ENCODE measurements at places on chromosomes 1 and 21.

DNA sequence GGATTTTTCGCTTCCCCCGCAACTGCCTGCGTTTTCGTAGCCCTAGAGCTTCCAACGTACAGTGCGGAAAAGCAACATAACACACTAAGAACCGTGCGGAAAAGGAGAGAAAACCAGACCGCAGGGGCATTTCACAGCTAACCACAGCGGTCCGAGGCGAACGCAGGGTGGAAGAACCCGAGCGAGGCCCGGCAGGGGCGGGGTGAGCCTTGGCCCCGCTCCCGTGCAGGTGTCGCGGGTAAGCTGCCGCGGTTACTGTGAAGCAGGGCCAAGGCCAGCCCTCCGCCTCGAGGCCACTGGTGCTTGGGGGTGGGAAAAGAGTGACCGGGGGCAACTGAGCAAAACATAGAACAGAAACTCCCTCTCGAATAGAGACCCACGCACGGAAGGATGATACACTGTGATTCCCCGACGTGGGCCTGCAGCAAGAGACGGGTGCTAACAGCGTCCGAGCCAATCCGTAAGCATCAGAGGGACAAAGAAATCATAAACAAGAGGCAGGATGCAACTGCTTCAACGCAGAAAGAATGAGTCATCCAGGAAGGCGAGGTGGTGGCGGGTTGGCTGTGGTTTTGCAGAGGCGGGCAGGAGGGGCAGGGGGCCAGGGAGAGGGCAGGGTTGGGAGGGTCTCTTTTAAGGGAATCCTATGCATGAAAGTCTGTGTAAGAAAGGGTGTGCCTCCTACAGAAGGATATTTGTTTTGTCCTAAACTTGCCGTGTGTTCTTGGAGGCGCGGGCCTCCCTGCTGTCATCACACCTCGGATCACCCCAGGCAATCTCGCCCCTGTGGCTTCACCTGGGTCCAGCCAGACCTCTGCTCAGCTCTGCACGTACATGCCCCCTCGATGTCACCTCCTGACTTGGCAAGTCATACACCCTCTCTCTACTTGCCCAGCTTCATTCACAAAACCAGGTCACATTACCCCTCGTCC lies 7.3 kb downstream of the GNG4 start:
- peak; percentile 82 for DNase-seq

DNA sequence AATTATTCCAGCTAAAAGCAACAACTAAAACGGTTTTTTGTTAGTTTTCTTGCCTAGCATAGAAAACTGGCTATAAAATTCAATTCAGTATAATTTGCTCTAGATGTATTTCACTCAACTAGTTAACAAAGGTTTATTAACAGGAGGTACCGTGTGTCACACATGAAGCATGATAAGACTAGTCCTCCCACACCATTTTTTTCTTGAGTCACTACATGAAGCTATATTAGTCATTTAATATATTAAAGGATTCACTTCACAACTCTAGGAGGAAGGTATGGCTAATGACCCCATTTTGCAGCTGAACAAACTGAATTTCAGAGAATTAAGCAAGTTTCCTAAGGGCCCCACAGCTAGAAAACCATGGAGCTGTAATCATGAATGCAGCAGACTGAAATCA lies 307.8 kb upstream of the USP25 start:
- DNase-seq: no peak

DNA sequence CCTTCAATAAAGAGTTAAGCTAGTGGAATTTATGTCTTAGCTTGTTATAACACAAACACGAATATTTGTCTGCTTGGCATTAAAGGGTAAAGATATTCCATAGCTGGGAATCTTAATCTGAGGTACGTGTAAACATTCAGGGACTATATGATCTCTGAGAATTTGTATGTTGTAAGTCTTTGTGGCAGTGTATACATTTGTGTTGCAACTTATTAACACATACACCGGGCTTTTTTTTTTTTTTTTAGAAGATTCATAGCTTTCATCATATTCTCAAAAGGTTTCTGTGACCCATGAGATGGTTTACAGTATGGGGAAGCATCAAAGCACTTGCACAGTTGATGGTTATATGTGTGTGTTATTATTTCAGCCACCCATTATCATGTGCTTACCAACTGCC lies 3.0 kb downstream of the GGPS1 start:
- DNase-seq: no peak

GRCh38 chr1:8263791-8264190 lies 54.1 kb upstream of the SLC45A1 start:
- DNase-seq: no peak

DNA sequence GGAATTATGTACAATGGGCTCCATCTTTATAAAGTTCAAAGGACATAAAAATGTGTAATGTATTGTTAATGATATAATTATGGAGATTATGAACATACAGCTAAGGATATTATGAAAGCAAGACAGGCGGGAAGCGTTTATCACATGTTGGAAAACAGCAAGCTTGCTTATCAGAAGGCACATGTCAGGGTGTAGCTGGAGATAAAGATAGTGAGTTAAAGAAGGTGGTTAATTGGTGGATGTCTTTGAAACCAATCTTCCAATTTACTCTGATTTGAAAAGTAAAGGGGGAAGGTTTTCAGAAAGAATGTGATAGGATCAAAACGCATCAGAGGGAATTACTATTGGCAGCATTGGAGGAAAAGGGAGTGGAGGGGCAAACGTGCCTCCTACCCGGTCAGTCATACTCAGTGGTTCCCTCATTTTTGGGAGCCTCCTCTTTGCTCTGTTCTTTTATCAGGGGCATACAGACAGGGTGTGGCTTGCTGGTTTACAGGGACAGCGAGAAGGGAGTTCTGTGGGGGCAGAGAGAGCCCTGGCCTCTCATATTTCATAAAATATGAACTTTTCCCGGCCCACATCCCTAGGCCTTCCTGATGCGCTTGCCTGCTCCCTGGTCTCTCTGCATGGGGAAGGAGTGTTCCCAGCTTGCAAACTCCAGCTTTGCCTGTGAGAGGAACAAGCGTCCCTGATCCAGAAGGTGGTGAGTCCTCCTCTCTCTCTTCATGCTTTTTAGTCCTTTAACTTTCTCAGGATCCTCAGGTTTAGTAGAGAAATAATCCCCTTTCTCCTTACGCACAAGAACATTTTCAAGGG lies 8.0 kb upstream of the SVBP start:
- DNase-seq: no peak

DNA sequence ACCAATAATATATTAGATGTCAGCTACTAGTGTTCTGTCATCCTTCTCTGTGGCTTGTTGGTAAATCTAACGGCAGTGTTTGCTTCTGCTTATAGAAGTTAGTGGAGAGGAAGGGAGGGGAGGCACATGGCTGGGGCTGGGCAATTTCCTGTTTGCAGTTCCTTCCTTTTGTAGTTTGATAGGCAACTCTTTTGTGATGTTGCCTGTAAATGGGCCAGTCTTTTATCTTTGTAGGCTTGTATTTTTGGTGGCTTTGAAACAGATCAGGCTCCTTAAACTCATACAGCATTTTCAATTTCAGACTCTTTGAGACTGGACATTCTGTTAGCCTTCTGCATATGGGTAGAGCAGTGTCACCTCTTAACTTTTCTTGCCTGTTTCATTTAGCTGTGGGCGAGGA lies 48.1 kb downstream of the CDC14A start:
- DNase-seq: no peak

- no peak for DNase-seq
These were observed 16.2 kb downstream of the WASF2 start for GRCh38 chr1:27473755-27474154.

GRCh38 chr1:228013131-228013934 lies 6.5 kb downstream of the WNT3A start:
- DNase-seq: peak; percentile 46

DNA sequence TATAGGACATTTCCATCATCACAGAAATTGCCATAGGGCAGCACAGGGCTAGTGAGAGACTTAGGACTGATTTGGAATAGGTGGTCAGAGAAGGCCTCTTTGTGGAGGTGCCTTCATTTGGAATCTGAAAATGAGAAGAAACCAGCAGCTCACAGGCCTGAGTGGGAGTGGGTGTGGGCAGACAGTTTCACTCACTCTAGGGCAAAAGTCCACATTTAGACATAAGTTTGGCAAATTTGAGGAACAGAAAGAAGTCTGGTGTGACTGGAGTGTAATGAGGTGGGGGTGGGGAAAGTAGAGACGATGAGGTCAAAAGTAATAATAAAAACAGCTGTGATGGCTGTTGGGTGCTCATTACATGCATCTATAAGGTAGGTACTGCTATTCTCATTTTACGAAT lies 22.4 kb upstream of the BCAR3 start:
- peak; percentile 51 for DNase-seq

- peak; percentile 52 for DNase-seq
These were observed 2.5 kb downstream of the WNT3A start for GRCh38 chr1:228009116-228009827.

- DNase-seq: no peak
These were observed 615 bp upstream of the MRPS15 start for GRCh38 chr1:36464605-36465393.

- no peak for DNase-seq
These were observed 1.8 kb upstream of the PGBD5 start for GRCh38 chr1:230427981-230428380.

- no peak for DNase-seq
These were observed 83.4 kb upstream of the PLPPR4 start for GRCh38 chr1:99180915-99181314.

GRCh38 chr1:159071970-159072582 lies 4.5 kb downstream of the AIM2 start:
- DNase-seq: no peak

GRCh38 chr21:28025111-28025510 lies 967.6 kb downstream of the LTN1 start:
- DNase-seq: no peak

GRCh38 chr1:167474191-167474641 lies 44.1 kb downstream of the CD247 start:
- DNase-seq: no peak

DNA sequence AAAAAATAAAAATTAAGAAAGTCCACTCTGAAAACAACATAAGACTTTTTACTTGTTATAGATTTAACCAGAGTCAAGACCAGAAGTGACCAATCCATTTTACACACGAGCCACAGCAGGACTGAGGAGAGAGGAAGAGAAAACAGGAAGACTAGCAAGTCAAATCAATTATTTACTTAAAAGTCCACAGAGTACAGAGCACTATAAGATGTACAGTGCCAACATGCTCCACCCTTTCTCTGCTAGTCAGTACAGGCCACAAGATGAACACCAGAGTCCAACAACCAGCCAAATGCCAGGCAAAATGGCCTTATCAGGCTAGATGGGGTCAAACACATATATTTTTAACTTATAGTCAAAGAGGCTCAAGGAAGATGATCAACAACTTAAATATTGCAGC lies 19.5 kb downstream of the LUZP1 start:
- DNase-seq: no peak

DNA sequence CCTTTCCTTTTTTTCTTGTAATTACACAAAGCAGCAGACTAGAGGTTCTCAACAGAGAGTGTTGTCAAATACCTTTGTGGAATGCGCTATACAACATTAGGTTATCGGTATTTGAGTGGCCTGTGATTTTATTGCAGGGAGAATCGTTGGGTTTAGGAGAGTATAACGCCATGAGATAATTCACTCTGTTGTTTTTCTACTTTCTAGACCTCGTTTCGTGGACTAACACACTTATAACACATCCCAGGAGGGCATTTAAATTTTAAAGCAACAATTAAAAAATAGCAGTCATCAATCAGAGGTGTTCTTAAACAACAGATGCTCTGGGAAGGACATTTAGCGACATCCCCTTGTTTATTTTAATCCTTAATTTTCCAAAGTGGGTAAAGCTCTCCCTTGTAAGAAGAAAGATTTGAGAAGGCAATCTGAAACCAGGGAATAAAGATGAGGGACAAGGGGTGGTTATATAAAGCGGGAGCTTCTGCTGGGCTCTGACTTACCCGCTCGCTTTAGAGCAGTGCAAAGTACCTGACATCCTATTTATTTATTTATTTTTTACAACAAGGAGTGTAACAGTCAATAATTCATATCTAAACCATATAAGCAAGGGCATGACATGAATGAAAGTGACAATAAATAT lies 4.9 kb downstream of the PBX1 start:
- no peak for DNase-seq

DNA sequence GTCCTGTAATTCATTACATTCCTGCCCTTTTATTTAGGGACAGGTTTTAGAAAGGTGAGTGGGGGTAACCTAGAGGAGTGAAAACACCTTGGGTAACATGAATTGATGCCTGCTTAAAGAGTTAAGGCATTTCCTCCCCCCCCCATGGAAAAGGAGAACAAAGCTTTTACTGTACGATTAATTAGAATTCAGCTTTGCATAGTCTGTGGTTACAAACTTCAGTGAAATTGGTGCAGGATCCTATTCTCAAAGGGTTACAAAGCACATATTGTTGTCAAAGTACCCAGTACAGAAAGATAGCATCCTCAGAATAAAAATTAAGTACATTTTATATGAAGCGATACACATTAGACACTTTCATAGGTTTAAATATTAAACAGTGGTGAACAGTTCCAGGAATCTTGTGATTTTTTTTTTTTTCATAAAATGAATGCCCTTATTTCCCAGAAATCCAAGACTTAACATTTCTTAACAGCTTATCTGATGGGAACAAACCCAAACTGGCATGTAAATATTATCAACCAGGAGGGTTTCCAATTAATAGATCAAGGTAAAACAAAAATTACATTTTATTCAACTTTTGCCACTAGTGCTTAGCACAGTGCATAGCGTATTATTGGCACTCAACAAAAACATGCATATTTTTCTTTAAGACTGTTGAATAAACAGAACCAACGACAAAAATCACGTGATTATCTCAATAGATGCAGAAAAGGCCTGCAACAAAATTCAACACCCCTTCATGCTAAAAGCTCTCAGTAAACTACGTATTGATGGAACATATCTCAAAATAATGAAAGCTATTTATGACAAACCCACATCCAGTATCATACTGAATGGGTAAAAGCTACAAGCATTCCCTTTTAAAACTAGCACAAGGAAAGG lies 172.7 kb downstream of the PDE4B start:
- DNase-seq: no peak

- peak; percentile 55 for DNase-seq
These were observed at the start of gene NTNG1 for GRCh38 chr1:107140703-107141490. NTNG1 (plus strand) TSS chr1:107141039.

DNA sequence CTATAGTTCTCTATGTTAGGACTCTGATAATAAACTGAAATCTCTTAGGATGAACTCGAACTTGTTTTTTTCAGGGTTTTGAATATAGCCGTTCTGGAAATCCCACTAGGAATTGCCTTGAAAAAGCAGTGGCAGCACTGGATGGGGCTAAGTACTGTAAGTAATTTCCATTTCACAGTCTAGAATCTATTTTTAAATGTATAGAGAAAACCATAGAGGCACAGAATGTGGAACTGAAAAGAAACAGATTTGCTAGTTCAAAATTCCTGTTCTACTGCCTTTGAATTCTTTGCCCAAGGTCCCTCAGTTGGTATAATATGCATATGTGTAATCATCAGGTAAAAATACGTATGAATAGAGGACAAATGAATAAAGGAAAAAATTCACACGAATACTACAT lies 4.8 kb downstream of the CTH start:
- no peak for DNase-seq

Measured in activated CD8-positive, alpha-beta memory T cell treated with anti-CD3 and anti-CD28 coated beads for 24 hours (primary cell).